ENCODE measurements at places on chromosomes 1 and 21.

DNA sequence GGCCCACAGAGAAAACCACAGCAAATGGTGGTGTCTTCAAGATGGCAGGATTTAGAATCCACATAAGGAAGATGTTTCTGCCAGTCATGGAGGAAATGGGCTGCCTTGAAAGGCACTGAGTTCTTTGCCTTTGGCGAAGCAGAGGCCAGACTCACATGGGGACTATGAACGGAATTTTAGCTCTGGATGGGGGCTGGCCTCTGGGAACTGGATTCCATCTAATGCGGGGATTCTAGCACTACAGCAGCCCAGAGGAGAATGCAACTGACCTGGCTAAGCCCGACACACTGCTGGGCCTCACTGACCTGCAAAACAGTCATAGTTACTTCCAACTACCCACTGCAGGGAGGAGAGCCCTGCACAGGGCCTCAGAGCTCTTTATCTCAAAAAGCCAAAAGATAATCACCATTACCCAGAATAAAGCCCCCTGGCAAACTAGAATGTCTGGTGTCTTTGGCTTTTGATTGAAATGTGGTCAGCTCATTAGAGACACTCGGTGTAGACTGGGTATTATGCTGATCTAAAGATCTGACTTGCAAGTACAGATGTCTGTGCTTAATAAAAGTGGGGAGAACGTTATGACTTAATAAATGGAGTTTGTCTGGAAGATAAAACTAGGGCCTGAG lies 11.6 kb downstream of the HCRTR1 start:
- no peak overlapping the region for H3K4me3 ChIP-seq
- DNase-seq: no peak
- H3K27me3 ChIP-seq: no peaks in the 10 kb centered on the region
- peaks cover 45% of the 10 kb centered on the region for H3K36me3 ChIP-seq
- H3K4me1 ChIP-seq: no peaks in the 10 kb centered on the region

DNA sequence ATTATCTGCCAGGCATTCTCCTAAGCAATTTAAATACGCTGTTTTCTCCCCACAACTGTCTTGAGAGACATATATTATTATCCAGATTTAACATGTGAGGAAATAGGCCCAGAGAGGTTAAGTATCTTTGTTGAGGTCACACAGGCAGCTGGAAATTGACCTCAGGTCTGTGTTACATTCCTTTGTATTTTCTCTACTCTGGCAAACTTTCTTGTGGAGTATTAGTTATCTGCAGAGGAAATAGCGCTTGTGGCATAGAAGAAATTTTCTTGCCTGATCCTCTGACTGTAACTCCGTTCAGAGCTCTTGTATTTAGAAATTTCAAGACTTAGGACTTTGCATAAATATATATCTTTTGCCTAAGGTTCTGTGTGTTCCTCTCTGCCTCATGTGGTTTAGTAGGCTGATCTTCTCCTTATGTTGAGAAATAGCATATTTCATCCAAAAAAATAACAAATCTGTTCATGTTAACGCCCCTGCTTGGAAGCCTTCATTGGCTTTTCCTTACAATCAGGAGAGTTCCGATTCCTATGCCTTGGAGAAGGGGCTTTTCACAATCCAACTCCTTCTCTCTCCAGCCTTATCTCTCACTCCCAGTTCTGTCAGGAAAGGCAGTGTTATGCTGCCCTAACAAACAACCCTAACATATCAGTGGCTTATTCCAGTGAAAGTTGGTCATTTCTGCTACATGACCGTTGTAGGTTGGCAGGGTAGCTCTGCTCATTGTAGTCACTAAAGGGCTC lies 2.5 kb upstream of the JUN start:
- H3K4me3 ChIP-seq: no peak overlapping the region
- no peaks in the 10 kb centered on the region for H3K27me3 ChIP-seq
- no peak for DNase-seq
- H3K27ac ChIP-seq: peak overlapping the region; percentile 95

DNA sequence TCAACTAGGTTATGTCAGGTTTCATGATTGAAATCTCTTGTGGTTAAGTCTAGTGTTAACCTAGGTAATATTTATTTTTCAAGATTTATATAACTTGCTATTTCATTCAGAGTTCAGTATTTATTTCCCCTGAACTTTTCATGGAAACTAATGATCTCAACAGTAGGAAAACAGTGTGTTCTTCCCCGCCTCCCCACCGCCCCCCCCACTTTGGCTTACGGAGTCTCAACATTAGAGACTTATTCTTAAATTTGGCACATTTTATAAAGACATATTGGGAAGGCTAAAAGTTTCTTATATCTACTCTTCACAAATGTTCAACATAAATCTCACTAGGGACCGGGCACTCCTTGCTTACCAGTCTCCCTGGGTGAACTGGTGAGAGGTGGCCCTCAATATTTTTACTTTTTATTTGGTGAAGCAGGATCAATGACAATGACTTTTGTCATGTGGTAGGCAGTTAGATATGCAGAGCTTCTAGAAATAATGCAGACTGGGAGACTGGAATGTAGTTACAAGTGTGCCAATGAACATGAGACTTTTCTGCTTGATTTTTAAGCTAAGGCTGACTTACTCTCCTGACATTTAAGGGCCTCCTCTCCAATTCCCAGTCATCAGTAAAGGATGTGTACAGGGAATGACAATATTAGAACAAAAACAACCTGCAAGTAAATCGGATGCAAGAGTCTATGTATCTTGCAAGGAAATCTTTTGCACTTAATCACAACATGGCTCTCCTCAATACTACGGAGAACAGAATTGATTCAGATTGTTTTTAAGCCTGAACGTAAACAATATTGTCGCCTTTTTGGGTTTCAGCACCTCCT lies 1.7 kb upstream of the MAN1A2 start:
- no peaks in the 10 kb centered on the region for H3K36me3 ChIP-seq
- peak overlapping the region; percentile 78 for H3K27ac ChIP-seq
- peak overlapping the region; percentile 92 for H3K4me3 ChIP-seq
- no peaks in the 10 kb centered on the region for H3K27me3 ChIP-seq
- H3K4me1 ChIP-seq: peaks cover 17% of the 10 kb centered on the region
- DNase-seq: no peak

DNA sequence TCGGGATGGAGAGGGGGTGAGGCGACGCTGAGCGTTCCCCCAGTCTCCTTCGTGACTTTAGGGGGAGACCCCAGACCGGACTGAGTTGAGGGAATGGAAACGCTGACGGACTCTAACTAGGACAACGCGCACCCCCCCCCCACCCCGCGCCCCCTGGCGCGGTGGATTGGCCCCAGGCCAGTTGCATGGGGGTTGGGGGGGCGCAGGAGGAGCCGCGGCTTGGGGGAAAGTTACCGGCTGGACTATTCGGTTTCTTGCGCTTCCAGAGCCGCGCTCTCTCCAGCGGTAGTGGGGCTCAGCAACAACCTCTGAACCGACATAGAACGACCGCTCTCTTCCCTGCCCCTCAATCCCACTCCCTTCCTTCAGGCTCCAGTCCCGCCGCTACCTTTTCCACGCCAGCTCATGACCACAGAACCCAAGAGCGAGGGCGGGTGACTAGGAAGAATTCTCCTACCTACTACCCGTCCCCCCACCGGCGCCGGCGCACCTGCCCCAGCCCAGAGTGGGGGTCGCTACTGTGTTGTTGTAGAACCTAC lies 694 bp downstream of the ZBTB7B start:
- H3K4me3 ChIP-seq: peak overlapping the region; percentile 93
- peak; percentile 70 for DNase-seq
- H3K36me3 ChIP-seq: peaks cover 30% of the 10 kb centered on the region
- peak overlapping the region; percentile 96 for H3K27ac ChIP-seq
- no peaks in the 10 kb centered on the region for H3K27me3 ChIP-seq

DNA sequence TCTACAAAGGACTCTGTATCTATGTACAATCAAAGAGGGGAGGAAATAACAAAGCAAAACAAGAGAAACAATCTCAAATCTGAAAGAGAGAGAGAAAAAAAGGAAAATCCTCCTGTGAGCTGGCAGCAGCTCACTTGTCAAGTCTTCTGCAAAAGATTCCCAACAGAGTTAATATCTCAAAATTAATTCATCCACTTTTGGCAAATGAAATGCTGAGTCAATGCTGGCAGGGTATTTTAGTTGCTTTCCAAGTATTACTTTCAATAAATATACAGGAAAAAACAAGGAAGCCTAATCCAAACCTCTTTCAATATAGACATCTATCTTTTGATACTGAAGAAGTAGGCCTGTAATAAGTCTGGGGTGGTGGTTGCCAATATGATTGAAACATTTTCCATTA lies 613.9 kb upstream of the NEGR1 start:
- H3K27ac ChIP-seq: no peak overlapping the region
- H3K4me3 ChIP-seq: no peak overlapping the region
- peaks cover 31% of the 10 kb centered on the region for H3K4me1 ChIP-seq

DNA sequence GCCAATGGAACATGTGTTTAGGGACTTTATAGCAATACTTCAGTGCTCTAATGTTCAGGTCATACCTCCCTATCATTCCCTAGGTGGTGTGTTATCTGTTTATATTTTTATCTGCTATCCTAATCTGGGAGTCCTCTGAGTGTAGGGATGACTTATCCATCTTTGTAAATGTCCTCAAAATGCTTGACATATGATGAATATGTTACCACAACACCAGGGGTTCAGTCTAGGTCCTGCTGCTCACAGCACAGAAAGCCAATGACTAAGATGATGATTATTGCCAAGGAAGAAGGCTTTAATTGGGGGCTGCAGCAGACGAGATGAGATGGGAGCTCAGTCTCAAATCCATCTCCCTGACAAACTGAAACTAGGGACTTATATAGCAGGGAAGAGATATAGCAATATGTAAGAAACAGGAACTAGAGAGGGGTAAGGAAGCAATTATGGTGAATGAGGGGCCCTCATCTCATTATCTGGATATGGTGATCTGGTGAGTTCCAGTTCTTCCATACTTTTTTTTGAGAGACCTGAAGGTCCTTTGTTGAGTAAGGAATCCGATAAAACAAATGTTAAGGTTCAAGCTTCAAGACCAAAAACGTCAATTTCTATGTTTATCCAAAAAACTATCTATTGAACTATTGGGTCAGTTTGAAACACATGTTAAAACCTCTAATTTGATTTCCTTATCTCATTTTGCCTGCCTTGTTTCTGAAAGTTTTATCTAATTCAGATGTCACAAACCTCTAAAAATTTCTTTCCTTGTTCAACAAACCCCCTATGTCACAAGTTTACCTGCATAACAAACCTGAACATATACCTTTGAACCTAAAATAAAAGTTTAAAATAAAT lies 256.7 kb upstream of the CACYBP start:
- DNase-seq: no peak
- no peak overlapping the region for H3K27ac ChIP-seq
- no peaks in the 10 kb centered on the region for H3K27me3 ChIP-seq
- no peaks in the 10 kb centered on the region for H3K36me3 ChIP-seq

GRCh38 chr1:75449998-75450397 lies 160.9 kb downstream of the SLC44A5 start:
- H3K4me3 ChIP-seq: no peak overlapping the region
- no peaks in the 10 kb centered on the region for H3K4me1 ChIP-seq
- H3K36me3 ChIP-seq: no peaks in the 10 kb centered on the region
- H3K27me3 ChIP-seq: no peaks in the 10 kb centered on the region
- no peak overlapping the region for H3K27ac ChIP-seq
- no peak for DNase-seq

All from RWPE2 (cell line).